ENCODE measurements at places on chromosomes 7 and 10. TPM values are rescaled to one million over a fixed set of nuclear protein-coding genes. Genes with fewer than 3 reads are reported as not detected.

- no peak for ATAC-seq
Observed at GRCh38 chr7:1609023-1609422, 39.2 kb upstream of the PSMG3 start.

The ERV3-1 gene
- 37.4 TPM for total RNA-seq

GRCh38 chr10:131082201-131082850, 229.2 kb downstream of the TCERG1L start:
- no peak for ATAC-seq

GRCh38 chr7:10662491-10662890, 311.2 kb upstream of the PHF14 start:
- no peak for ATAC-seq

DNA sequence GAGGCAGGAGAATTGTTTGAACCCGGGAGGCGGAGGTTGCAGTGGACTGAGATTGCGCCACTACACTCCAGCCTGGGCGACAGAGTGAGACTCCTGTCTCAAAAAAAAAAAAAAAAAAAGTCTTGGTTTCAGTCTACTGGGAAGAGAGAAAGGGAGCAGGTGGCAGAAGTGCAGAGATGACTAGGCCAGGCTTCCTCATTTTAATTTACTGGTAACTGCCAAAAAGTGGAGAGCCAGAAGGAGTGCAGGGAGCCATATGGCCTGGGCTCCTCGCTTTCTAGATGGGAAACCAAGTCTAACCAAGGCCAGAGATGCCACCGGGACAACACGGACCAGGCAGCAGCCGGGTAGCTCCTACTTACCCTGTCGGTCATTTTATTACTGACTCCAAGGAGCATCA, 12.2 kb downstream of the SEPHS1 start:
- no peak for ATAC-seq

Measured in motor neuron (in vitro differentiated cells).